Stimulated activated CD8-positive, alpha-beta memory T cell treated with anti-CD3 and anti-CD28 coated beads, Interleukin-4, amount 100 ng/mL, for 1 hour (primary cell): ENCODE measurements at places on chromosomes 2 and 18.

GRCh38 chr2:170771421-170771937 lies 1.3 kb downstream of the ERICH2 start:
- no peak for DNase-seq

DNA sequence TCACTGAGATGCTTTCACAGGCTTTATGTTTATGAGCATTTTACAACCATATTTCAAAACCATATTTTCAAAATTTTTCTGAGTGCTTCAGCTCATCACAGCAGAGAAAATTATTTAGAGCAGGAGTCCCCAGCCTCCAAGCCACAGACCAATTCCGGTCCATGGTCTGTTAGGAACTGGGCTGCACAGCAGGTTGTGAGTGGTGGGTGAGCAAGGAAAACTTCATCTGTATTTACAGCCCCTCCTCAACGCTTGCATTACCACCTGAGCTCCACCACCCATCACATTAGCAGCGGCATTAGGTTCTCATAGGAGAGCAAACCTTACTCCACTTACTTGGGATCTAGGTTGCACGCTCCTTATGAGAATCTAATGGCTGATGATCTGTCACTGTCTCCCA lies 165.6 kb downstream of the SEPTIN10 start:
- DNase-seq = no peak

DNA sequence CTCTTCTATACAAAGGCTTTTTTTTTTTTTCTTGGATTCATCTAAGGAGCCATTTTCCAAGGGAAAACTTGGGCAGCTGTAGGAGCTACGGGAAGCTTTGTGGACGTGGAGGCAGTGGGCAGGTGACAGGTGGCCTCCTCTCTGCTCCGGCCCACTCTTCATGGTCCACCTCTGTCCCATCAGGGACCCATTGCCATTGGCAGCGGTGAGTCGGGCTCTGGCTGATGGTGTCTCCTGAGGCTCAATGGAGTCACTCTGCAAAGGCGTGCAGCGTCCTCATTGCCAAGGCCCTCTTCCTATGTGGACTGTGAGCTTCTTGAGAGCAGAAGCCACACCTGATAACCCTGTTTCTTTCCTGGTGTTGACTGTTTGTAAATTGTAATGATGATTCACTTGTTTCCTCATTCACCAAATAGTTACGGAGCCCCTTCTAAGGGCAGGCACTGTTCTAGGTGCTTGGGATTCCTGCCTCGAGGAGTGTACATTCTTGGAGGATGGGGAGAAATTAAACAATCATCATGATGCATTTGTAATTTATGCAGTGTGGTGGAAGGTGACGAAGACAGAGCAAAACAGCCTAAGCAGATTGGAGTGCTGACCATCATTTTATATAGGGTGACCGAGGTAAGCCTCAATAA lies 240.3 kb upstream of the HS6ST1 start:
- DNase-seq = no peak

DNA sequence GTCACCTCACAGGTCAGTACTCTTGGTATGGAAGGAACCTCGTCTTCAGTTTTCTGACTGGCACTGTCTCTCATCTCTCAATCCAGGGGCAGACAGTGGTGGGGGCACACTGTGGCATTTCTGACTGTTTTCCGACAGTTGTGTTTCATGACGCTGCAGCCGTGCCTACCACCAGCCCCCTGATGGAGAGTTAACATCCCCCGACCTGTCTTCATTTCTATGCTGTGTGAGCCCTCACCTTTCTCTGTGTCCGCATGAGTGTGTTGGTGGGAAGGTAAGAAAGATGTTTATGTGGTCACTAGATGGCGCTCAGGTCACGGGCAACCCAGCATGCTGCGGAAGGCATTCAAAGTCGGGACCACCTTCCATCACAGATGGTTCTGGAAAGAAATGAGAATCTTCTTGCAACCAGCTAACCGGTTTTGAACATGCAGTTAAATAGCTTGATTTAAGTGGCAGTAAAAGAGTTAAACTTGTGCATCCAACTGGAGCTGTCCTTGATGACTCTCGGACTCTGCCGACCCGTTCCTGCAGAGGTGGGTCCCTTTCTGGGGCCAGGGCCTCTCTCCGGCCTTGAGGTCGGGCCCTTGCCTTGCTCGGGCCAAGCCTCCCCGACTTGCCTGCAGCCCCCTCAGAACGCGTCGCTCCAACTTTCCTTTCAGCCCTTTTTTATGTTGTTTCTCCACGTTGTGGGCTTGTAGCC lies 92.4 kb downstream of the DYSF start:
- no peak for DNase-seq

DNA sequence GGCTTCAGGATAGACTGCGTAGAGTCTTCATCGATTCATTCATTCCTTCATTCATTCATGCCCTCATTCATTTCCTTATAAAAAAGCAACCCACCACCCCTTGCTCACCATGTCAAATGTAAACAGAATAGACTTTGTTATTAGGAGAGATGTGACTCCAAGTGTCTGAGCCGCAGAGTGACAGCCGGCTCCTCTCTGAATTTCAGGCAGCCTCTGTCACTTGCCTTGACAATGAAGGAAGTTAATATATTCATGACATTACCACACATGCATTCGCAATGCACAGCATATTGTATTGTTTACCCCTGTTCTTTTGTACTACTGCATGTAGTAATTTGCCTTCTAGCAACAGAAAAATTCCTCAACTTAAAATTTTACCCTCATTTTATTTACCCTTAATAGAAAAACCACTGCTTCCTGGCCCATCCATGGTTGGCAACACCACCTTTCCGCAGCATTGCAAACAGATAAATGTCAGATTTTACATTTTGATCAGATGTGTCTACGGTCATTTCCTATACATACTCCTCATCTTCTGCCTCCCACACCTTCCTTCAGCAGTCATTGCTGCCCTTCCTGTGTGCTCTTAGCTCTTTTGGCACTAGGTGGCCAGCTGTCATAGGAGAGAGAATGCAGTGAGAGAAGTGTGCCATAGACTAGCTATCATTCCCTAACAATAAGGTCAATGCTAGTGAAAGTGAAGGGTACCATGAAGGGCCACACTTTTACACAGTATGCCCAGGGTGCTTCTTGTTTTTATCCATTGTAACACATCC lies 1090.8 kb downstream of the BCL11A start:
- DNase-seq = no peak
